ENCODE measurements at places on chromosomes 4 and X.

DNA sequence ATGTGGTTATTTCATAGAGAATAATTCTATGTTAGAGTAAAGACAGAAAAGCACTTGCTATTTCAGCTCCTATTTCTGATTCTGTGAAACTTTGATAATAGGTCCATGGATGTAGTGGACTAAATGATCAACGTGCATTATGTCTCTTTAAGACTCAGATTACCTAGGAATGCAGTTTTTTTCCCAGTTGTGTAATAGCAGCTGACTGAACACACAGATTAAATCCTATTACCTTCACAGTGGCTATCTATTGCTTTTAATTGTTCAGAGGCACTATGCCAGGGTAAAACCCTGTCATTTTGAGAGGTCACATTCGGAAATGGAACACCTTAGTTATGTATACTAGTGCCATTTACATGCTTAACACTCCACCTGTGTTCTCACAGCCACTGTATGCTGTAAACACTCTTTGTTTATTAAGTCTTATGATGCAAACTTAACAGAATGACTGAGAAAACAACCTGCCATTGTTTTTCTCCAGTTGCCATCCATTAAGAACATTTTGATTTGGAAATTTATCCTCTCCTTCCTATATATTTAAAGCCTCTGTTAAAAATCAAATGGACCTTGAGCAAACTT, 70.5 kb downstream of the HPGD start:
- DNase-seq, result no peak

DNA sequence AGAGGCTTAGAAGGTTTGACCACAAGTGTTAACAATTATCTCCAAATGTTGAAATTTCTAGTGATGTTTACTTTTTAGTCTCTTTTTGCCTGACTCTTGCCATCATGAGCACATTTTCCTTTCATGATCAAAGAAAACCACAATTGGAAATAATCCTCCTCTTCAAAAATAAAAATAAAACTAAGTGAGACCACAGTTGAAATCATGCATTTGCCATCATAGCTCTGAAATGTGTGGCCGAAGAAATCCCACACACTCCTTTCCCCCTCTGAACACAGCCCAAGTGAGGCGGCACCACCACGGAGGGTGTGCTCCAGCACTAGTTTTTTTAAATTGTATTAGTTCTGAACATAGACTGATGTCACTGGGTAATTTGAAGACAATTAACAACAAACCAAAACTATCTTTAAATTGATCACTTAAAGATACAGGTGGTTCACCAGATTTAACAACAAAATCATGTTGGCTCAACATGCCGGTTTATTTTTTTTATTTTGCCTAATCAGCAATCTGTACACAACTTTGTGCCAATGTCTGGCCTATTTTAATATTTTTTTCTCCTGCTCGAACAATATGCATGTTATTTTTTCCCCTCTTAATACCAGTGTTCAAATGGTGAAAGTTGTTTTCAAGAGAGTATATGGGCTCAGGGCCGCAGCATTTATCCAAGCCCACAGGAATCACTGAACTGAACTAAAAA, 17.6 kb downstream of the APBB2 start:
- no peak for DNase-seq

- no peak for DNase-seq
Measured at GRCh38 chrX:1111601-1112300, 100.7 kb downstream of the CRLF2 start.

- DNase-seq, result no peak
Measured at GRCh38 chr4:15242021-15242420, 185.8 kb upstream of the C1QTNF7 start.

- DNase-seq, result no peak
Measured at GRCh38 chrX:110163488-110163887, 154.4 kb downstream of the AMMECR1 start.

DNA sequence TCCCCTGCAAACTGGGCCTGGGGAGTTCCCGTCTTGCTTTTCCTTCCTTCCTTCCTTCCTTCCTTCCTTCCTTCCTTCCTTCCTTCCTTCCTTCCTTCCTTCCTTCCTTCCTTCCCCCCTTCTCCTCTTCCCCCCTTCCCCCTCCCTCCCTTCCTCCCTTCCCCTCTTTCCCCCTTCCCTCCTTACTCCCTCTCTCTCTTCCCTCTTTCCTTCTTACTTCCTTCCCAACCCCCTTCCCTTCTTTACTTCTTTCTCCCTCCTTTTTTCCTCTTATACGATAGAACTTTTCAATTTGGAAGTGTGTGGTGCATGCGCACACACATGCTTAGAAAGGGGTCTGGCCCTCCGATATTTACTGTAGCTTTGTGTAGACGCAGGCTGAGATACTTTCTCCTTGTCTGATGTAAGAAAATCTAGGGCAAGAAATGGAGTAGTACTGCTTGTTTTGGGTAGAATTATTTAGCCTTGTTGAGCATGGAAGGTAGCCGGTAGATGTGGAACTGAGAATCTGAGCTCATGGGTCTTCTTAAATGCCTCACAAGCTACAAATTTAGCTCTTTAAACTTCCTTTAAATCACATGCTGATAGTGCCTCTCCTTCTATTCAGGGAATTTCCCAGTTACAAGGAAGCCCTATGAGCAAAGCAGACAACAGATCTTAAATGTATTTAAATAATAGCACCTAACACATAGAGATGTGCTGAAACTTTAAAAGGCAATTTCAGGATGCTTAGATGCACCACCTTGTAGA, 189.6 kb downstream of the GPAT3 start:
- DNase-seq, result no peak

GRCh38 chr4:133775881-133776280, 425.7 kb downstream of the PABPC4L start:
- no peak for DNase-seq

DNA sequence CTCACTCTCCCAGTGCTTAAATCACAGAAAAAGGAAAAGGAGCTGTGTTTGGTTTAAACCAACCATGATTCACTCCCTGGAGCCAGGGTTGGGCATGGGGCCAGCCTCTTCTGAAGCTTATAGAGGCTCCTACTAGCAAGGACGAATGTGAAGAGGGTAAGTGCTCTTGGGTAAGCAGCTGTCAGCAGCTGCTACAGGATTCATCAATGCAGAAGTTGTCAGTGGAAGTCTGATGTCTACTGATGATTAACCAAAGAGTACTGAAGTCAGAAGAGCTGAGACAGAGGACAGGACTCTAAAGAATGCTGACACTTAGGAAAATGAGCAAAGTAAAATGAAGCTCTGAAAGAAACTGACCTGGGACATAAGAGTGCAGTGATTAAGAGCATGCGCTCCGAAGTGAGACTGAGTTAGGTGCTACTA, 32.7 kb upstream of the JADE1 start:
- no peak for DNase-seq

GRCh38 chr4:94413085-94413840, 38.5 kb upstream of the PDLIM5 start:
- no peak for DNase-seq

- DNase-seq, result no peak
Measured at GRCh38 chrX:107724653-107725052, 50.9 kb downstream of the TSC22D3 start.

GRCh38 chr4:182294451-182294850, 51.2 kb downstream of the TENM3 start:
- DNase-seq, result no peak

- DNase-seq, result no peak
Measured at GRCh38 chr4:74230902-74231499, 73.1 kb downstream of the MTHFD2L start.

DNA sequence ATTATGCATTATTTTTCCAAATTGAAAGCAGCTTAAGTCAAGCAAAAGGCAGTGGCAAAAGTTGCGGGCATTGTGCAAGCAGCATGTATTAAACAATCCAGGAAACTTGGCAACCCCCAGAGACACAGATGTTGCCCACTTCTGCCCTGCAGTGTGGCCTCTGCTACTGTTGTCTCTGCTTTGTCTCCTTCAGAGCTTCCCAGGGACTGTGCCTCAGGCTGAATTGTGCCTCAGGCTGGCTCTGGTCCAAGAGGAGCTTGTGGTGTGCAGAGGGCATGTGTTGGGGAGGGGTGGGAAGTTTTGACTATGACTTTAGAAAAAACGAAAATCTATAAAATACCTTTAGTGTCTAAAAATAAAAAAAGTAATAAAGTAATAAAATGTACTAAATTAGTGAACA, 201.4 kb downstream of the CCSER1 start:
- DNase-seq, result no peak

DNA sequence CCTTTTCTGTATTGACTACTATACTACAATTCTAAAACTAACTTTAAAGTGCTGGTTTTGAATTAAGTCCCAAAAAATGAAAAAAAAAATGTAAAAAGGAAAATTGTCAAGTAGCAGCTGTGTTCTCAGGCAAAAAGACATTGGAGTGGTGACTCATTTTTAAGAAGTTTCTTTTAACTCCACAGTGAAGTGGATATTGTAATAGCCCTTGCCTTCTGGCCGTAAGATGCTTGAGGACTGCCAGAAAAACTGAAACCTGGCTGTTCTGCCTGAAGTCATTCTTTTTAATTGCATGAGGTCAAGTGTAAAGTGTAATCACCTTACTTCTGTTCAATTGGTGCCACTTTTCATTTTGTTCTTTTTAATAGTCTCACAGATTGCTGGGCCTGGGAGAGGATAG, 28.9 kb downstream of the SPANXD start:
- DNase-seq, result no peak

GRCh38 chr4:57865264-57865663, 755.1 kb upstream of the IGFBP7 start:
- no peak for DNase-seq

DNA sequence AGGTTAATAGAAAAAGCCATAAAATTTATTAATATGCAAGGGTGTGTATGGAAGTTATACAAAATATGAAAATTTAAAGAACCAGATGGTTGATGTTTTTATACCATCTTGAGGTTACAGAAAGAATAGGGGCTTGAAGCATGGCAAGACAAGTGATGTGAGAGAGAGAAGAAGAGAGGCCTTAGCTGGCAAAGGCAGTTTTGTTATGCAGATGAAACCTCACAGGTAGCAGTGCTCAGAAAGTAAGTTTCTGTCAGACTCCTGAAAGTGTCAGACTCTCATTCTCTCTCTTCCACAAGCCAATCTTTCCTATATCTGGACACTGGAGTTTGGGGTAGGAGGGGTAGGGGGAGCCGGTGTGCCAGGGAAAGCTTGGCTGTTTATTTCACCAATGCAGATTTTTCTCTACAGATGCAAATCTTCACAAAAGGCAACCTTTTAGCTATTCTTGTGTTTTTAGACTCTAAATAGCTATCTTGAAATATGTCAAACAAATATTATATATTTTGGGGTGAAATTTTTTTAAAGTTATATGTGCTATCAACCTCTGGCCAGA, 124.5 kb downstream of the CFAP299 start:
- DNase-seq, result no peak

GRCh38 chrX:56029188-56029587, 203.0 kb upstream of the KLF8 start:
- DNase-seq, result no peak

- no peak for DNase-seq
Measured at GRCh38 chr4:83989835-83990234, 453.9 kb downstream of the GPAT3 start.

DNA sequence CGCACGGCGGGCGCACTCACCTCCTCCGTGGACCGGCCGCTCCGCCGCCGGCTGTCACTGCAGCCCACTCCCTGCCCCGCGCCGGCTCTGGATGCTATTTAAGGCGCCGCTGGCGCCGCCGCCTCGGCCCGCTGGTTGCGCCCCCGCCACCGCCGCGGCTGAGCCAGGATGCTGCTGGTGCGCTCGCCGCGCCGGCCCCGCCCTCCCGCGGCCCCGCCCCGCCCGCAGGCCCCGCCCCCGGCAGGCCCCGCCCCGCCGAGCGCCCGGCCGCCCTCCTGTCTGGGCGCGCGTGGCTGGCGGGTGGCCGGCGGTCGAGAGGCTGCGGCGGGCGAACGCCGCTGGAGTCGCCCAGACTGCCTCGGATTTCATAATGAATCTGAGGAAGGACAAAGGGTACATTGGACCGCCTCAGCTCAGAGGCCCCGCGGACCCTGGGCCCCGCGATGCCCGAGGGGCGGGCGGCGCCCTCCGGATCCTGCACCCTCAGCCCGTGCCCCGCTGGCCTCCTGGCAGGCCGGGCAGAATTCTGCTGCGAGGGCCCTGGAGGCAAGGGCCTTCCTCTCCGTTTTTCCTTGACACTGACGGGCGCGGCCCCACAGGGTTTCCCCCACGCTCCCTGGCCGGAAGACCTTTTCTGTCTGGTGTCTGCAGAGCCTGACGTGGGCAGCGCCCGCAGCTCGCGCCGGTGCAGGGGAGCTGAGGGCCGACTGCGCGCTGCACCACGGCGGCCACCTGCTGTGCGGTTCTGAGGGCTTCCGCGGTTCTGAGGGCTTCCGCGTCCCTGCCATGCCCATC, at the start of gene ACSL1:
TSS of gene ACSL1 (minus strand) at position 73 of the 795 bp plus-strand sequence. CDS start 22,454 bp downstream, outside the sequence.
- DNase-seq, result peak; percentile 77

GRCh38 chr4:4838936-4839810, 20.3 kb upstream of the MSX1 start:
- DNase-seq, result no peak

- DNase-seq, result no peak
Measured at GRCh38 chr4:106245176-106245575, 70.8 kb downstream of the TBCK start.
